ENCODE measurements at places on chromosomes 2 and 18.

DNA sequence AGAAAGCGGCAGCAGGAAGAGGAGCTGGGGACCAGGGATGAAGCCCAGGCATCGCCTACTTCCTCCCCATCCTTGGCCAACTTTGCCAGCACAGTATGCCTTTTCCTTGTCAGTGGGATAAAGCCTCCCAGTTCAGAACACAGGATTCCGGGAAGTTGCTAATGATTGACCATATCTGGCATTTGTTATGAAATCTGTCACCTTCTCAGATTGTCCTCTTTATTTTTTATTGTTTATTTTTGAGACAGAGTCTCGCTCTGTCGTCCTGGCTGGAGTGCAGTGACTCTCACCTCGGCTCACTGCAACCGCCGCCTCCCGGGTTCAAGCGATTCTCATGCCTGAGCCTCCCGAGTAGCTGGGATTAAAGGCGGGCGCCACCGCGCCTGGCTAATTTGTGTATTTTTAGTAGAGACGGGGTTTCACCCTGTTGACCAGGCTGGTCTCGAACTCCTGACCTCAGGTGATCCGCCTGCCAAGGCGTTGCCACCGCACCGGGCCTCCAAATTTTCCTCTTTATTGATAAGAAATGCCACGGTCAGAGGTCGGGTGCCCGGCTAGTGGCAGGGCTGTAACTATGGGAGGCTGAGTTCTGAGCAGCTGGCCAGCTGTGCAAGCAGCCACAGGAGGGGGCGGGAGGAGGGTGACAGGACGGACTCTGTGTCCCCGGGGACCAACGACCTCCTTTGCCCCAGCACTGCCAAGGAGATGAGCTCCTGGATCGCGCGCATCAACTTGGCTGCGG is 24.4 kb downstream of the PSD4 start:
- DNase-seq = no peak

DNA sequence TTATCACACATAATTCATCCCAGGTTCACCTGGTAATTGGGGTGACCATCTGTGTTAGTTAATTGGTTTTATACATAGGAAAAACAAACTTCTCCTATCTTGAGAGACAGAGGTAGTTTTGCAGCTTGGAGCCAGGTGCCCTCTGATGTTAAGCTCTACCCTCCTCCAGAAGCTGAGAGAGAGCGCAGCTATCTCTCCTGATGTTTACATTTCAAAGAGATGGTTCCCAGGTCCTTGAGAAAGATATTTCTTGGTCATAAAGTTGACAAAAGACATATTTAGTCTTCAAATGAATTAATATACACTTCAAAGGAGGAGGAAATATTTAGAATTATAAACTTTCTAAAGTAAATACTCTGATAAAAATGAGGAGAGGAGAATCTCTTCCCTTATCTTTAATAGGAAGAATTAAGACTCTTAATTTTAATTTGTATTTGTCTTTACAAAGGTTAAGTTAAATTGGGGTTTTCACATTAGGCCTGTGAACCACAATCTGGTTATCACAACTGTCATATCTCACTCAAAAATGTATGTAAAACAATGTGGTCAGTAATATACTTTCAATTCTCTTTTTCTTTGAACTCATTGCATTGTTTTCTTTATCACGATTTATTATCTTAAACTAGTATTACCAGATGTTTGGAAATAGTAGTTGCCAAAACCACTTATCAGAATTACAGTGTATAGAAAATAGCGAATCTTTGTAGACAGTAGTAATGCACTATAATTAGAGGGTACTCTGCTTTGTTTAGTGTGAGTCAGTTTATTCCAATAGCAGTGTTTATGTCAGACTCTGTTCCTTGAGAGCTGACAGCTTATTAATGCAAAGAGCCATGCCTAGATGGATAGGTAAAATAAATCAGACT is 26.8 kb downstream of the SERPINB4 start:
- no peak for DNase-seq

DNA sequence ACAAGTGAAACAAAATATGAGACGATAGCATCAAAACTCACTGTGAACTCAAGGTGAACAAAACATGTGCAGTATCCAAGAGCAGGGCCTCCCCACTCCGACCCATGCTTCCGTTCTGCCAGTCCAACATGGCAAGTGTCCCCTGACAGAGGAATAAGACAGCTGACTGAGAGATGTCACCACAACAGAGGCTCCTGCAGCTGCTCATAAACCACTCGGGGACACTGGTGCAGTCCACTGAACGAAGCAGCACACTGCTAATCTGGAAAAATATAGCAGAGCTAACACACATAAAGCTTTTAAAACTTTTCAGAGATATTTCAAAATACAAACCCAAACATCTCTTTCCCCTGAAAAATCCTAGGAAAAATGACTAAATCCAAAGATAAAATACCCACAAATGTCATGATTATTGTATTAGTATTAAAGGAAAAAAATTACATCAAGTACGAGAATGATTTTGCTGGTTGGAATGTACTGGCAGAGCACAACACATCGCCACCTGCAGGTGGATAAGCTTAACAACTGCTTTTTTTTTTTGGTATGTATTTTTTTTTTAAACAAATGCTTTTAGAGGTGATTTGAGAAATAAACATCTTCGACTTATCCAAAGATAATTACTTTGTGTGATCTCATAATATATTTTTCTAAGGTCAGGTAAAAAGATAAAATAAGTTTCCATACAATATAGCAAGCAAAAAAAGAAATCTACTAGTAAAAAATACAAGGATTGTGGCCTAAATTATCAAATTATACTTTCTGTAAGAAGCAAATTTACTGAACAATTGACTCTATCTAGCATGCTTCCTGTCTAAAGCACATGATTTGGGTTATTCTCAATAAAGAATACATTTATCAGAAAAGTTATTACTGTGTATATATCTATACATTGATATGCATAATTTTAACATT is 18.6 kb downstream of the THADA start:
- no peak for DNase-seq

GRCh38 chr2:109715313-109715805 is 78.7 kb upstream of the RGPD5 start:
- DNase-seq = peak; percentile 79

- no peak for DNase-seq
Measured at GRCh38 chr2:30287190-30287840, 56.0 kb downstream of the LBH start.

GRCh38 chr18:43751203-43751602 is 473.9 kb upstream of the SYT4 start:
- no peak for DNase-seq

DNA sequence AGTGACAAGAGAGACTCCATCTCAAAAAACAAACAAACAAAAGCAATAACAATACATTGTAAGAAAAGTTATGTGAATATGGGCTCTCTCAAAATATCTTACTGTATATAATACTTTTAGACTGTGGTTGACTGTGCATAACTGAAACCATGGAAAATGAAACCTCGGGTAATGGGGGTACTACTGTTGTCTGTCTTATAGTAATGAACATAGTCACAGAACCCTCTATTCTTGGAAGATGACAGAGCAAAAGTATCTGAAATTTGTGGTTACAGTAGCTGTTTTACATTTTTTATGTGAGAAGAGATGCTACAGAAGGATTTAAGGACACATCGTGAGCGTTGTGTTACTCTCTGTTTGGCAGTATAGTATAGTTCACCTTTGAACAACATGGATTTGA is 60.5 kb downstream of the MAP4K4 start:
- DNase-seq = no peak

DNA sequence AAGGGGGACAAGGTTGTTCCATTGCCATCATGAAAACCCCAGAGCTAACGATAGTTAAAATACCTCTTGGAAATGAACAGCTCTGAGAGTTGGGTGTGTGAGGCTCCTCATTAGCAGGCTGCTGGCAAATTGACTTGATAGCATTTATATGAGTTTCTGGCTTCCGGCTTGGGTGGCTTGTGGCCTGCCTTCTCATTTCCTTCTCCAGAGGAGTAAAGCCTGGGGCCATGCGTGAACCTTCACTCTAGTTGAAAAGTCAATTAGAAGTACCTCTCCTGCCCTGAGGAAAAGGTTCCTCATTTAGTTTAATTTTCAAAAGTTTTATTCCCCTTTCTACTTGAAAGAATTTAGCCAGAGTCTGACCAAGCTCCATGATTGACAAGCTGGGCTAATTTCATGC is 67.1 kb downstream of the MGAT5 start:
- DNase-seq = no peak

- peak; percentile 81 for DNase-seq
Measured at GRCh38 chr2:174342686-174343342, 8.1 kb downstream of the SP9 start.

DNA sequence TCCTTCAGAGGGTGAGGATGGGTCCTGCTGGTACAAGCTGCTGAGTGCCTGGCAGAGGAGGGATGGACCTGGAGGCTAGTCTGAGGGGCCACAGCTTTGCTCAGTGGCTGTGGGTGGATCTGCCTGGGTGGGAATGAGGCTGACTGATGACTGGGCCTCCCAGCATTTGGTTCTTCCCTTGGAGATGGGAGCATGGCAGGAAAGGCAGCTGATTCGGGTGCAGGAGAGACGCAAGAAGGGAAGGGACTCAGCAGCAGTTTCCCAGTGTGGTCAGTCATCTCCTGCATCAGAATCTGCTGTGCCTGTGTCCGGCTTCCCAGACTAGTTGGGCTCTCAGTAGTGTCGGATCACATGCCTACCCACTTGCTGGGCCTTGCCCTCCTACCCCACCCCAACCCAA is 7.3 kb downstream of the WIPF1 start:
- no peak for DNase-seq

- DNase-seq = no peak
Measured at GRCh38 chr2:200616656-200617055, 30.8 kb downstream of the AOX1 start.

DNA sequence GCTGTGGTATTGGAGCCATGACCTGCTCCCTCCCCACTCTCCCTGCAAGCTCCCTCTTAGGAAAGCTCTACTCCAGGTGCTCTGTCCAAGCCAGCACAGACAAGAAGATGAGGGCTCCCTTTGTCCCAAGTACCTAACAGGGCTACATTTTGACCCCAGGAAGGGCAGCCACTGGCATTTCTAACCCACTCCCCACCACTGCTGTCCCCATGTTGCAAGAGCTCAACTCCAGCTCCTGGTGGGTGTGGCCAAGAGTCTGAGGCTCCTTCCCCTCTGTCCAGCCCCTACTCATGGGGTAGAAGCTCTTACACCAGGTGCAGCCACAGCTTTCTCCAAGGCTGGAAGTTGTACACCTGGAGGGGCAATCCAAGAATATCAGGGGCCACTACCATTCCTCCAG is 127.0 kb upstream of the NPAS2 start:
- no peak for DNase-seq

DNA sequence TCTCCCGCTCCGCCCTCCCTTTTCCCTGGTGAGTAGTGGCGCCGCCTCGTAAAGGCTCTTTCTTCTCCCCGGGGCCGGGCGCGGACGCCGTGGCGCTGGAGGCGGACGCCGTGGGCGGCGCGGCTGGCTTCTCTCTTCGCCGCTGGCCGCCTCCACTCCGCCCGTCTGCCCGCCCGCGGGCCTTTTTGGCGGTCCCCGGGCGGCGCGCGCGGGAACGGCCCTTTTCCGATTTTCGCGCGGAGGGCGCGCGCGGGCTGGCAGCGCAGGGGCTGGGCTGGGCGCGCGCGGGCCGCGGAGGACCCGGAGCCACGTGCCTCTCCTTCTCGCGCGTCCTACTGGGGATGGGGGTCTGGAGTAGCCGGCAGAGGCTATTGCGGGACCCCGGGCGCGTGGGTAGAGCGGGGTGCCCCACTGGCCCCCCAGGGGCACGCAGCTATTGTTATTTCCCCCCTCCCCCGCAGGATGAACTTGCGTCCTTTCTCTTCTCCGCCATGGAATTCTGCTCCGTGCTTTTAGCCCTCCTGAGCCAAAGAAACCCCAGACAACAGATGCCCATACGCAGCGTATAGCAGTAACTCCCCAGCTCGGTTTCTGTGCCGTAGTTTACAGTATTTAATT is 472 bp downstream of the SLC20A1 start:
- DNase-seq = no peak

DNA sequence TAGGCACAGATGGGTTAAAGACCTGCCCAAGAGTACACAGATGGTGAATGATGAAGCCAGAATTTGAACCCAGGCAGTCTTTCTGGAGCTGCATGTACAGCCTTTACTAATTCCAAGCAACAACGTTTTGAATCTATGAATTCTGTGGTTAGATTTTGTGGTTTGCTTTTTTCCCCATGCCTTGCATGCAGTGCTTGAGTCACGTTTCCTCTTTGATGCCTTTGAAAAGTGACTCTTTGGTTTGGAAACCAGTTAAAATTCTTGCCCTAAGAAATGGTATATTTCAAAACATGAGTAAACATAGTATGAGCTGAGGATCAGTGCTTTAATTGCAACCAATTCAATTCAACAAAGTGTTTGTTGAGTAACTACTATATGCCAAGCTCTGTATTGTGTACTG is 48.2 kb upstream of the PPM1B start:
- no peak for DNase-seq

GRCh38 chr2:187403568-187404260 is 44.3 kb downstream of the CALCRL start:
- DNase-seq = no peak

- DNase-seq = no peak
Measured at GRCh38 chr2:54608224-54608623, 115.2 kb upstream of the EML6 start.

- no peak for DNase-seq
Measured at GRCh38 chr2:41924709-41925408, 123.0 kb upstream of the PKDCC start.

DNA sequence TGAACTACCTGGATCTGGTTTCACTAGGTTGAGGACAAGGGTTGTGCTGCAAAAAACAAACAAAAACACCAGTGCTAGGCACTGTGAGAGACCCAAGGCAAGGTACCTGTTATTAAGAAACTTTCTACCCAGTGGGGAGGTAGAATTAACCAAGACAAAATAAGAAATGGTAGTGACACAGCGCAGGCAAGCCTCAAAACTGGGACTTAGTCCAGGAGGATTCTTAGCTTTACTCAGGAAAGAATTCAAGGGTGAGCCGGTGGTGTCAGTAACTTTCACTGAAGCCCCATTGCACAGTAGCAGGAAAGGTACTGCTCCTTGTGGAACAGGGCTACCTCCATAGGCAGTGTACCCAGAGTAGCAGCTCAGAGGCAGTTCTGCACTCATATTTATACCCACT is 131.6 kb downstream of the SCG2 start:
- DNase-seq = no peak

- DNase-seq = no peak
Measured at GRCh38 chr18:74225193-74225840, 66.4 kb downstream of the CYB5A start.

DNA sequence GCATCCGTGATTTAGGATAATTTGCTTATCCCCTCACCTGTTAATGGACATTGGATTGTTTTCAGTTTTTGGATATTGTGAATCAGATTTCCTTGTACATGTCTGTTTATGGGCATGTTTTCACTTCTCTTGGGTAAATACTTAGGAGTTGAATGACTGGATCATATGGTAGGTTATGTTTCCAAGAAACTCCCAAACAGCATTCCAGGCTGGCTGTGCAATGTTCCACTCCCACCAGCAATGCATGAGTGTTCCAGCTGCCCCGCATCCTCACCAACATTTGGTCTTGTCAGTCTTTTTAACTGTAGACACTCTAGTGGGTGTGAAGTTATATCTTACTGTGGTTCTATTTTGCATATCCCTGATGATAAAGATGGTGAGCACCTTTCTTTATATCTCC is 8.9 kb upstream of the LRRFIP1 start:
- DNase-seq = no peak

- no peak for DNase-seq
Measured at GRCh38 chr2:19936203-19936602, 34.4 kb upstream of the TTC32 start.
